ENCODE measurements at places on chromosomes 12 and 14. TPM values are rescaled to one million over a fixed set of nuclear protein-coding genes. Genes with fewer than 3 reads are reported as not detected.

- DNase-seq, result no peak
These were observed 371.8 kb upstream of the E2F7 start for GRCh38 chr12:77437206-77437605.

DNA sequence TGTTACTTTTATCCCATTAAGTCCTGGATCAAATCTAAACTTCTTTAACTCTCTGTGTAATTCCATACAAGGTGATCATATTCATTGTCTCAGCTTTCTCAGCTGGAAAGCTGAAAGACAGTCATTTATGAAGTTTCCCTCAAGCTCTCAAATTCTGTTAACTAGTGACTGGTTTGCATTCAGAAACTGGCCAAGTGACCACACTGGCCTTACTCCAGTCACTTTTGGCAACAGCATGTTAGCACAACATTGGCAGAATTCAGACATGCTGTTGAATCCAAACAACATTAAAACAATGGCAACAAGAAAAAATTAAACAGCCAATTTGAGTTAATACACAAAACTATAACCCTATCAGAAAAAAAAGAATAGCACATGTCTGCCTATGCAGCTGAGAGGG is 343.3 kb downstream of the MDGA2 start:
- peak; percentile 21 for DNase-seq

DNA sequence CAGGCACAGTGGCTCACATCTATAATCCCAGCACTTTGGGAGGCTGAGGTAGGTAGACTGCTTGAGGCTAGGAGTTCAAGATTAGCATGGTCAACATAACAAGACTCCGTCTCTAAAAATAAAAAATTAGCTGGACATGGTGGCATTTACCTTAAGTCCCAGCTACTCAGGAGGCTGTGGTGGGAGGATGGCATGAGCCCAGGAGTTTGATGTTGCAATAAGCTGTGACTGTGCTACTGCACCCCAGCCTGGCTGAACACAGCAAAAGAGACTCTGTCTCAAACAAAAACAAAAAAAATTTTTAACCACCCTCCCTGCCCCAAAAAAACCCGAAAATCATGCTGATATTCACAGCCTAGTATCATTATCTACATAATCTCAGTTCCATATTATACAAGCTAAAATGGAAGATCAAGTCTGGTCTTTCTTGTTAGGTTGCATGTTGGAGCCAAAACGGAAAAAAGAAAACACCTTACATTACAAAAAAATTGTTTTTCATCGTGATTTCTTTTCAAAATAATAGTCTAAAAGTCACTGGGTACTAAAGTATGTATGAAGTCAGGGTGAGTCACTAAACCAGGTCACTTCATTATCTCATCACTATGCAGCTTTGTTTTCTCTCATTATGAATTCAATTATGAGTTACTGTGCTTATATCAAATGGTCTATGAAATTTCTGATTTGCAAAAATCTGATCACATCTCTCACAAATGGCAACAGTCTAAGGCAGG is 13.8 kb downstream of the GXYLT1 start:
- DNase-seq, result no peak

GRCh38 chr12:130967636-130968035 is 13.9 kb downstream of the ADGRD1 start:
- DNase-seq, result peak; percentile 15

DNA sequence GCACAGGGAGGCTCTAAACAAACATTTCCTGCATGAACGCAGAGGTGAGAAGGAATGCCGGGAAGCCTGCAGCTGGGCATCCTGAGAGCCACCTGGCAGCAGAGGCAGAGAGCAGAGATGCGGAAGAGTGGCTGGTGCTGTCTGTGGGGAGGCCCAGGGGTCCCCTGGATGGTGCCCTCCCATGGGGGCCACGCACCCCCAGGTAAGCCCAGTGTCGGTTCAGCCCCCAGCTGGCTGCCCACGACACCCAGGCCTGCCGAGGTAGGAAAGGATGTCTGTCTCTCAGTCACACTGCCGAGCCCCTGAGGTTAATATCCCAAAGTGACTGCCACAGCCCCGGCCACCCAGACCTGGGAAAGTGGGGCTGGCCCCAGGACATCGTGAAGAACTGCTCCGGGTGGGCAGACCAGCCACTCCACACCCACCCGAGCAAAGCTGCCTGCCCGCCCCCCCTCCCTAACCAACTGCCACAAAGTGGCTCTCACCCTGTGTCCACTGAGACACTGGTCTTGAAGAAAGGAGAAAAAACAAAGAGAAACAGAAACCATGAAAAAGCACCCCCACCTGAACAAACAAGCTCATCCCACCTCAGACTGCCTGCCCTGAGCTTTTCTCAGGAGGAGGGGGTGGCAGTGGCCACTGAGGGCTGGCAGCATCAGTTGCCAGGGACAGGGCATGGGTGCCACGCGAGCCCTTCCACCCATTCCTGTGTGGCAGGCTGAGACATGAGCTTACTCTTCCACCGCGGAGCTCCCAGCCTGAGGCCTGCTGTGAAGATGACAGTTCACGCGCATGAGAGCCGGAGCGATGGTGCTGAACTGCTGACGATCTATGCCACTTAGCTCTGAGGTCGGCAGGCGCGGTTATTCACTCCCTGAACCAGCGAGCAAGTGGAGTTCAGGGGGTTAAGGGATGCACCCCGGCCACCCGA is 40.8 kb downstream of the CCDC88C start:
- no peak for DNase-seq

- peak; percentile 38 for DNase-seq
These were observed 13.3 kb downstream of the SLC15A4 start for GRCh38 chr12:128810182-128811127.

DNA sequence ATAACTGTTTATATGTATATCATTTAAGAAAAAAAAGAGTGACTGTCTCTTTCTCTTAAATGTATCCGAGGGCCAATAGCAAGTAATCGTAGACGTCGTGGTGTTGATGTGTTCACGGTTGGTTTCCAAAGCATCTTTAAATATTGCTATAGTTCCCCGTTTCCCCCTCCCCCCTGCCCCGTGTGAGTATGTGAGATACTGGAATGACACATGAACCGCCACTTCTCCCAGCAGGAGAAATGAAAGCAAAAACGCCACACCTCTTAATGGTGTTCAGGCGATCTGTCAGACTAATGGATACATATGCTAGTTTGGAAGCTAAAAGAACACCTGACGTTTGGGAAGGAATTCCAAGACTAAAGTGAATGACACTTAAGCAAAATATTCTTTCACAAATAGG is 258.3 kb downstream of the FOXN3 start:
- DNase-seq, result no peak

GRCh38 chr12:27711317-27711682 is 668 bp downstream of the MRPS35 start:
- DNase-seq, result no peak

DNA sequence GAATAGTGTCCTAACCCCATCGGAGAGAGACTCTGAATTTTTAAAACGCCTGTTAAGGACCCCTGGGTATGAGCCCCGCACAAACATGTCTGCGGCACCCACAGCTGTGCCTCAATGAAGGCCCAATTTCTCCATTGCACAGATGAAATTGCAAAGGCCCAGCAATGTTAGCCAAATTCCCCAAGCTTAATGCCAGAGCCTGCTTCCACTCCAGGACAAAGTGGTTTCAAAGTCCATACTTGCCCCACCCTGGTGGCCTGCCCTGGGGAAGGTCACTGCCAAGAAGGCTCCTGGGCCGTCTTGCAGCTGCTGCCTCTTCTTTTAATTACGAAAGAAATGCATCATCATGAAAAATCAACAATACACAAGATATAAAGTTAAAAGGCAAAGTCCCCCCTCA is 1179.7 kb downstream of the VRK1 start:
- DNase-seq, result no peak

- no peak for DNase-seq
These were observed 22.7 kb downstream of the BEST3 start for GRCh38 chr12:69676257-69677012.

GRCh38 chr14:104937694-104938365 is 13.2 kb downstream of the PLD4 start:
- DNase-seq, result no peak

The FITM1 gene
- 0.77 TPM for total RNA-seq

GRCh38 chr12:45994736-45995135 is 4.4 kb upstream of the SCAF11 start:
- DNase-seq, result no peak

The FZD10 gene
- 9.9 TPM for total RNA-seq

The IL22 gene
- total RNA-seq, result not detected

- no peak for DNase-seq
These were observed 153.6 kb upstream of the FKBP4 start for GRCh38 chr12:2641207-2641606.

- no peak for DNase-seq
These were observed 23.3 kb downstream of the PAX9 start for GRCh38 chr14:36684946-36685345.

The KRT83 gene
- not detected for total RNA-seq

GRCh38 chr14:68394118-68394763 is 398.6 kb downstream of the ZFP36L1 start:
- DNase-seq, result no peak

DNA sequence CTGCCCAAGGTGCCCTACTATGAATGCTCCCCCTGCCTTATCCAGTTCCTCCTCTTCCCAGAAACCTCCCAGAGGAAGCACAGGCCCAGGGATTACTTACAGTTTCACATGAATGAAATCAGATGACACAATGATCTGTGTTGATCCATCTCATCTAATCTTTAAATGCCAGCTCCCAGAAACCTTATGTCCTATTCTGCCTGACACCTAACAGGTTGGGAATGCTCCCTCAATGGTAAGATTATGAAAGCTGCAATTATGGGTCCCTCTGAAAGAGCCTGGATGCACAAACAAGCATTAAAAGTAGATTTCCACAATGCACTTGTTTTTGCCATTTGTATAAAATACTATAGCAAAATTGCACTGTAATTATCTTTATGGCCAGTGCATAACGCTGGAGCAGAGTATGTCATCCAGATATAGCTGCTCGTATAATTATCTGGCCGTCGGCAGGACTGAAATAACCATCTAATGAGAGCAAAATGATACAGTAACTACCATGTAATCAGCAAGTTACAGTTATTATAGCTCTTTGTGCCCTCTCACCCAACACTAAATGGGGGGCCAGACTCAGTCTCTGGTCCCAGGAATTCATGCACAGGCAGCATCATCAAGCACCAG is 4.4 kb upstream of the ZBTB39 start:
- DNase-seq, result no peak

GRCh38 chr12:130958557-130959140 is 4.9 kb downstream of the ADGRD1 start:
- no peak for DNase-seq

DNA sequence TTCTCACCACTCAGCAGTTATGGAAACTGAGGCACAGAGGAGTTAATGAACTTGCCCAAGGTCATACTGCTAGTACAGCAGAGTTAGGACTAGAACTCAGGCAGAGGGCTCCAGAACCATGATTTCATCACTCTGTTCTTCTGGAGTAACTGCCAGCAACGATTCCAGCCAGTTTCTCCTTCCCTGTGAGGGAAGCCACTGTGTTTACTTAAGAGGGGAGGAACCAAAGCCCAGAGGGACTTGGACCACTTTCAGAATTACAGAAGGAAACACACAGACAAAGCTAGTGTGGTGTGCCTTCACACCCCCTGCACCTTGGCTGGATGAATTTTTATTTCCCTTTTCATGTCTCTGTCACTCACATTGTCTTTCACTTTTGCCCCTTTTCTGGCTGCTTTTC is 398.2 kb downstream of the DPF3 start:
- DNase-seq, result peak; percentile 26

DNA sequence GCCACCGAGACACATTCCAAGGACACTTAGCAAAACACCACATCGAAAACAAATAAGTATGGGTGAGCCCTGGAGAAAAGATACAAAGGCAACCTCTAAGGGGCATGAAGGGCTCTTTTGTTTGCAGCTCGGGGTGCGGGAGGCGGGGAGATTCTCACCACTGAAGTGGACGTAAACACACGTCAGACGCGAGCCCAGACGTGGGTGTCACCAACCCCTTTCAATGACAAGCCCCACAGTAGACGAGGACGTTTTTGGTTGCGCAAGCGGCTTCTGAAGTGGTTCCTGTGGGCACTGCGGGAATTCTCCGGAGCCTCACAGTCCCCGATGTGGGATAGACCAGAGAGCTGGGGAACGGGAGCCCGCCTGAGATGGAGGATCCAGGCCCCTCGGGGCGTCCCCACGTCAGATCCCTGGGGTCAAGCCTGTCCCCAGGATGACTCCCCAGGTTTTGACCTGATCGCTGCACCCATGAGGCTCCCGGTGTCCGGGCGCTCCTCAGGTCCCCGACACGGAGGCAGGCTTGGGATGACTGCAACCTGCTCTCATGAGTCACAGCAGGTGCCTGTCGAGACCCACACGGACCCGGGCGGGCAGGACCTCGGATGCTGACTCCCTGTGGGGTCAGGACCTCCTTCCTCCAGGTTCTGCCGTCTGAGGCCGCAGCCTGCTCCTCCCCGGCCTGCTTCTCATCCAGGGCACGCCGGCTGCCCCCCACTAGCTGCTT is 20.3 kb upstream of the ADGRD1 start:
- DNase-seq, result no peak

The SYNDIG1L gene
- 8.7 TPM for total RNA-seq

The AEBP2 gene
- 35.6 TPM for total RNA-seq

The KRT80 gene
- not detected for total RNA-seq

- no peak for DNase-seq
These were observed 76.0 kb downstream of the SYNE3 start for GRCh38 chr14:95440496-95440895.

DNA sequence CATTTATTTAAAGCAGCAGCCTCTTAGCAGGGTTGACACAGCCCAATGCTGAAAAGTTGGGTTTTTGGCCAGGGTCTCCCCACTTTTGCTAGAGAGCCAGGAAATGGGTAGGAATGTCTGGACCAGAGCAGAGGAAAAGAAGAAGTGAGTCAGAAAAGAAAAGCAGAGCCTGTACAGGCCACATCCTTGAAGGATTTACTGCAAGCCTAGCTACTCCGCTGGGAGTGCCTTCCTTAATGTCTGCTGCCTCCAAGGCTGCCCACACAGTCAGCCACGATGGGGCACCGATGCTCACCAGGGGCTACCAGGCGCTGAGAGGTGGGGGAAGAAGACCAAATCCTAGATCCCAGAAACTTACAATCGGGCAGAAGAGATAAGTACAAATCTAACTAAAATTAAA is 139.2 kb downstream of the C12orf75 start:
- no peak for DNase-seq

The DACT1 gene
- total RNA-seq, result 42.6 TPM

- DNase-seq, result no peak
These were observed 395.3 kb downstream of the AEBP2 start for GRCh38 chr12:19834592-19834991.

DNA sequence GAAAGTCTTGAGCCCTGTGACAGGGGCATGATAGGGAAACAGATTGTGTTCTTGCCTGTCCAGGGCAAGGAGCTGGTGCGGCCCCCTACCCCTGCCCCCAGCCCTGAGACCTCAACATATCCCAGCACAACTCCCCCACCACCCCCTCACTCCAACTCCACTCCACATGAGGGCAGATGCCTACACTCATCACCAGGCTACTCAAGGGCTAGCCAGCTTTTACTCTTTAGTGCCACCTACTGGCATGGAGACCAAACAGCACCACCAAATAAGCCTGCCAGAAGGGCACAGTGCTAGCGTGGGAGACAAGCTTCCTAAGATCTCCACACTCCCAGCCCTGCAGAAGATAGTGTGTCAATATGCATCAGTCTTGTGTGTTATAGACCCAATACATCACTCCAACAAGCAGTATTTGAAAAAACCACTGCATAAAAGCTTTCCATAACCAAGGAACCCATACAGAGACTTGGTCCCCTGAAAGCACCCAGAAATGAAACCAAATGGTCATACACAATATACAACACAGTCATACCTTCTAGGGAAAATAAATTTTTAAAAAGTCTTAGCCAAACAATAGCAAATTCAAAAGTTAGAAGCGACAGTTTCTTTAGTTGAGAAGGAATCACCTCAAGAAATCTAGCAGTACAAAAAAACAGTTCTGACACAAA is 154.4 kb downstream of the KCNK10 start:
- DNase-seq, result no peak

GRCh38 chr14:104195878-104196277 is 57.5 kb downstream of the KIF26A start:
- DNase-seq, result peak; percentile 85

Data from spinal cord (tissue), 10 donors.